ENCODE measurements at places on chromosomes 1 and 21.

- no peak for DNase-seq
These were observed 13.0 kb upstream of the CD48 start for GRCh38 chr1:160724465-160725242.

- no peak for DNase-seq
These were observed 6.0 kb downstream of the TRABD2B start for GRCh38 chr1:47991187-47991586.

DNA sequence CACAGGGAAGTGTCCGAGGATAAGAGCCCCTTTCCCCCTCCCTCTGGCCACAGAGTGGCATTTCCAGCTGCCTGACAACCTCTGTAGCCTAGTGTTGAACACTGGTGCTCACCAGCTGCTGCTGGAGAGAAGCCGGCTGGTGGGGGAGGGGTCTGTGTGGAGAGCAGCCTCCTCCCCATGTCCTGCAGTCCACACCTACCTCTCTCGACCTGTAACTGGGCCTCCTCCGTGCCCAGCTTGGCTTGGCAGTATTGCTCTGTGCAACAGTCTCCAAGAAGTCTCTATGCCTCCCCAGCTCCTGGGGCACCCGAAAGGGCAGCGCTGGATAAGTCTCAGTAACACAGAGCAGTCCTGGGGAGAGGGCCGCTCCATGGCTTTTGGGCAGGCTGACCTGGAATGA is 17.0 kb downstream of the PAPPA2 start:
- DNase-seq = no peak

DNA sequence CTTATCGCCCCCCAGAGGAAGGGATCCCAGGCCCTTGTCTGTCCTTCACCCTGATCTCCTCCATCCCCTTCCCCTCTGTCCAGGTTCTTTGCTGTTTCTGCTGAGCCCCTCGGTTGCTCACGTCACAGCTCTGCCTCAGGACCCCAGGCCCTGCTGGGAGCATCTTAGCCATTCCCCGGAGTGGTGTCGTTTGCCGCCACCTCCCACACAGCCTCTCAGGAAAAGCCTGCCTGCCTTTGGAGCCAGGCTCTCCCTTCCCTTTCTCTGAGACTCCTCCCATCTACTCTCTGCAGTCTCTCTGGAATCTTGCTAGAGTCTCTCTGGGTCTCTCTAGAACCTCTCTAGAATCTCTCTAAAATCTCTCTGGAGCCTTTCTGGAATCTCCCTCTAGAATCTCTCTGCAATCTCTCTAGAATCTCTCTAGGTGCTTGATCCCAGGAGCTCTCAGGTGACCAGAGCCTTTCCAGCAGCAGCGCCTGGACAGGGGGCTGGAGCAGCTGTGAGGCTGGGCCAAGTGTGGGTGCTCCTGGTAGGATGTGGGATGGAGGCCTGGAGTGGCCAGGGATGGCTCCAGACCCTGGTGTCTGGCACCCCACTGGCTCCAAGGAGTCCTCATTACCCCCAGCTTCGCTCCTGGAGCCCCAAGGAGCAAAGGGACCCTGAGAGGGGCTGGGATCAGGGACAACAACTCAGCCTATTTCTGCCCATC is 283.2 kb upstream of the VAMP3 start:
- DNase-seq = no peak

- no peak for DNase-seq
These were observed 22.0 kb upstream of the EGLN1 start for GRCh38 chr1:231444059-231444458.

DNA sequence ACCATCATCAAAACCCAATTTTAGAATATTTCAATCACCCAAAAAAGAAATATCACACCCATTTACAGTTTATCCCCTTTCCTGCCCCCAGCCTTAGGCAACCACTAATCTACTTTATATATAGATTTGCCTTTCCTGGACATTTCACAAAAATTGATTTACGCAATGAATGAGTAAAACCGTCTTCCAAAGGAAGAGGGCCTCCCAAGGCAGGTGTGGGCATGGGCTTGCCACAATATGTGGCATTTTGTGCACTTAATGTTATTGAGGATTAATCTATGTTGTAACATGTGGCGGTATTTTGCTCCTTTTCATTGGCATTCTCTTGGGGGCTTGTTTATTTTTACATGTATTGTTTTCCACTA is 11.8 kb upstream of the BMP8B start:
- DNase-seq = no peak
